Memory B cell (primary cell): ENCODE measurements at places on chromosomes 5 and 9.

DNA sequence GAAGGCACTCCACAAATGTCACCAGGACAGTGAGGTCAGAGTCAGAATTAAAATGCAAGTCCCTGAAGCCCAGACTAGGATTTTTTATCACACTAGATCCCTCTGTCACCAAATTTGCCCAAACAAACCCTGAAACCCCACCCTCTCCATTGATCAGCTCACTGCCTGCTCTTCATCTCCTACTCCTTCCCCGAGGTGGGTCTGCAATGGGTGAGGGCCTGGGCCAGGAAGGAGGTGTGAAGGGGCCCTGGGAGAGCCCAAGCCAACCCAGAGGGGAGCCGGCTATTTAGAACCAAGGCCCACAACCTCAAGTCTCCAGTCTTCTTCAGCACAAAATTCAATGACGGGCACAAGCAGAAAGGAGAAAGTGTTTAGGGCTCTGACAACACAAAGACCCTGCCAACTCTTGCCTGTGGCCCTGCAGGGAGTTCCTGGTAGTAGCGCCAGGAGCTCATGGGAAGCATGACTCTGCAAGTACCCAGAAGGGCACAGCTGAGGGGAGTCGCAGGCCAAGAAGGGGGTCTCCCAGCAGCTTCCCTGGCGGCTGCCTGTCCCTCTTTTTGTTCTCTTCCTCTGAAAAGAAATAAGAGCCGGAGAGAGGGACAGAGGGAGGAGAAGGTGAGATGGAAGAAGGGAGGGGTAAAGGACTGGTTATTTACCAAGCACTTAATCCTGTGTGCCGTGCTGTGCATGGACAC lies 5.5 kb downstream of the FOXI1 start:
- no peak for DNase-seq

GRCh38 chr5:74934949-74935751 lies 69.0 kb upstream of the FAM169A start:
- no peak for DNase-seq

GRCh38 chr9:21995666-21996398 lies 1.2 kb downstream of the CDKN2B-AS1 start:
- peak; percentile 60 for DNase-seq

GRCh38 chr9:35935755-35936509 lies 22.0 kb downstream of the OR2S2 start:
- no peak for DNase-seq

DNA sequence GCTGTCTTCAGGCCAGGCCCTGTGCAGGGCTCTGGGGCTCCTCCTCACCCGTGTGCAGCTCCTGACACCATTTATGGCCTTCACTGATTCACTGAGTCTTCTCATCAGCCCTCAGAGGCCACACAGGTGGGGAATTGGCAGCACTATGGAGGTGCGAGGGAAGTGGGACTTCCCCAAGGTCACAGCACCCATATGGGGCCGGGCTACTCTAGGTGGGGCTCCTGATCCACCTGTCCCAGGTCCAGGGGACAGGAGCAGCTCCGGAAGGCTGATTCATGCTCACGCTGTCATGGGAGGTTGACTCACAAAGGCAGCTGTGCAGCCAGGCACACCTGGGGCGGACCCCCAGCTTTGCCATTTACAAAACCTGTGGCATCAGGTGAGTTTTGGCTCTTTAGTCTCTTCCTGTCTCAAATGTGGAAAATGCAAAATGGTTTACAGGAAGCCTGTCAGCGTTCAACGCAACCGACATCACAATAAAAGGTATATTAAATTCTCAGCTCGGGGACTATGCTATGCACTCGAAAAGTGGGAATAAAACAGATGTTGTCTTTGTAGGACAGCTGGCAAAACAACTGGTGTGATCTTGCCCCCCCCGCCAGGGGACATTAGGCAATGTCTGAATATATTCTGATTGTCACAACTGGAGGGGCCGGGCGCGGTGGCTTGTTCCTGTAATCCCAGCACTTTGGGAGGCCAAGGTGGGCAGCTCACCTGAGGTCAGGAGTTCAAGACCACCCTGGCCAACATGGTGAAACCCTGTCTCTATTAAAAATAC lies 15.0 kb downstream of the NAIF1 start:
- DNase-seq: no peak

DNA sequence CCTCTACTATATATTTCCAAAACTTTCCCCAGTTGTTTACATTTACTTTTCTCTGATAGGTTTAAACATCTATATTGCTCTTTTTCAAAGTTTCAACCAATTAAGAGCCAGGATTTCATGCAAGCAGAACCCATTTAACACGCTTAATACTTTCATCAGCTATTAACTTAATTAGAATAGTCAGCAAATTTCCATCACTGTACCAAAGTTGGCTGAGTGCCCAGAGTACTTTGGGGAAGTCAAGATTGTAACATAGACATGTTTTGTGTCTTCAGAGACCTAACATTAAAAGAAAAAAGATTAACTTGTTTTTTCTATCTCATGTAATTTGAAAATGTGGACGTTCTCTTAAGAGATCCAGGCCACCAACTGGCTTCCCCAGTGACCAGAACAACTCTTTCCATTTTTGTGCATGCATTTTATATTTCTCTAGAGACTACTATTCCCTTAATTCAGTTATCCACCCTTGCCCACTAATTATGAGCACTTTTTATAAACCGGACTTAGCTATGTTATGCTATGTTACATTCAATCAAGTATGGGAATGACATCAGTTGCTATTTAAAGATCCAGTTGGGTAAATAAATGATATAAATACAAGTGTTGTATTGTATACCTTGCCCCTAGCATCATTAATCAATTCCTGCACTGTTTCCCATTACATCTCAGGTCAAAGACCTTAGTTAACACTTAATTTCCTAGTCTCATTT lies 478.1 kb upstream of the NMUR2 start:
- DNase-seq: no peak

DNA sequence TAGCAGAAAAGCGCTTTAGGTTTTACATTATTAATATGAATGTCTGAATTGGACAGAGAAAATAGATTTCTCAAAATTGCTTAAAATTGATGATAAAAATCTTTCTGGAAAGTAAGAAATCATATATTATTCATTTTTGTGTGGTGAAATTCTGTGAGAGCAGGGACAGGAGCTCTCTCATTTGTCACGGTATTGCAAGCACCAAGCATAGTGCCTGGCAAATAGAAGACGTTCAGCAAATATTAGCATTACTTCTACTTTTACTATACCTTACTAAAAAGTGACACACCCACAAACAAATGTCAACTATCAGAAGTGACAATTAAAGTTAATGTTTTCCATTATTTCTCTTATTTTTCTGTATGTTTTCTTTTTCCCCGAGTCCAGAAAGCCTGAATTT lies 69.1 kb downstream of the XRCC4 start:
- DNase-seq: no peak

DNA sequence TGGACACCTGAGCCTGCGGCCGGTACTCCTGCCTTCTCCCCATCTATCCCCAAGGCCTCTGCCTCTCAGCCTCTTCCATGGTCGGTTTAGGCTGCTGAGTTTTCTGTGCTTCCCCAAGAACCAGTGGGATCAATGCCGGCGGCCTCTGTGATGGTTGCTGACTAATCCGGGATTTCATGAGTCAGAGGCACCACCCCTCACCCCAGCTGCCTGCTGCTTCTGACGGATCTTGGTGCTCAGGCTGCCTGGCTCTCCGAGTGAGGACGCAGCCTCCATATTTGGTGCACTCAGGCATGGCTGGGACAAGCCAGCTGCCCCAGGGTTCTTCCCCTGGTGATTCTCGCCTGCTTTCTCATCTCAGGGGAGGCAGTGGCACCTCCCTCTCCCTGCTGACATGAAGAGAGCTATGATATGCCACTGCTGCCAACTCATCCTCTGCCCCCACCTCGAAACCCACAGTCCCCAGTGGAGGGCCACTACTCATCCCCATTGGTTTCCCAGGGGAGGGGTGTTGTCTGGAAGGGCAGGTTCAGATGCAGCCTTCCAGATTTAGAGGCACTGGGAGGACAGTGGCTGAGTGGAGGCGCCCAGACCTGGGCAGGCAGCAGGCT lies 3.3 kb upstream of the MAN1B1 start:
- DNase-seq: no peak

DNA sequence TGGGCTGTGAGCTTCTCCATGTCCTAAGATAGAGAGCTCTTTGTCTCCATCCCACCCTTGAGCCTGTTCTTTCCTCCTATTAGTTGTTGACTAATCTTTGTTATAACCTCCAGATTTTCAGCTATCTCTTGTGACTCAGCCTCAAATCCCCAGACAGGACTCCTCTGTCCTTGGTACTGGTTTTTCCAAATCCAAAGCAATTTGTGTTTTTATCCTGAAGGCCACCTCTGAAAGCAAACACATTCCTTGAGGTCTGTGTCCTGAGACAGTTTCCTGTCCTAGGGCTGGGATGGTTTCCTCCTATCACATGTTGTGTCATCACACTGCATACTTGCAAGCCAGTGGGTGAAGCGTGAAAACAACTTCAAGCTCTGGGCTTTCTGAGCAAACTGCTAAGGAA lies 8.5 kb downstream of the TNC start:
- no peak for DNase-seq

- no peak for DNase-seq
Observed at GRCh38 chr5:56740868-56741267, 74.5 kb upstream of the MAP3K1 start.

- no peak for DNase-seq
Observed at GRCh38 chr5:127930311-127930710, 153.3 kb upstream of the SLC12A2 start.

DNA sequence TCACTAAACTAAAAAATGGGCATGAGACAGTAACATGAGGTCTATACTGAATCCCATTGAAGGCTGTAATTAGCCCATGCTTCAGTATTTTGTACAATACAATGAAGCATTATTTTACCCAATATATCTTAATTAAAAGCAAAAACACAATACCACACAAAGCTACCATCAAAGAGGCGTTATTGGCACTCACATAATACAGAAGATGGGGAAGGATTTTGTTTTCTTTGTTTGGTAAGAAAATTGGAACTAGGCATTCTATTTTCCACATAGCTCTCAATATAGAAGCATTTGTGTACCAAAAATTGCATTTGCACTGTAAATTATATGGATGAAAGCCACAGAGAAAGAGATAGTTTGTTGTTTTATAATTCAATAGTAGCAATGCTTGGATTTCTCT lies 761.0 kb downstream of the EFNA5 start:
- DNase-seq: no peak

DNA sequence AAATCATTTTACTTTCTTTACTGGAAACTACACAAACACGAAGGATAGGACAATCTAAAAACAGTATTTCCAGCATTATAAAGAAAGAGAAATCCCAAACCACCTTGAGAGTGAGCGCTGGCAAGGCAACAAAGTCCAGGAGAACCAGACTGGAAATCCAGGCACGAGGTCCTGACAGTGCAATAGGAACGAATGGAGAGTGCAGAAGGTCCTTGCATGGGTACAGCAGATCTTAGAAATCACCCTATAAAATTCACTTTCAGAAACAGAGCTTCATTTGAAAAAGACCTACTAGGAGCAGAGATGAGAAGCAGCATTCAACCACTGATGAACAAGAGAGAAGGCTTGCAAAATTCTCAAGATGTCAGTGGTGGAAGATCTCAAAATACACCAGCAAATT lies 133.7 kb upstream of the ST8SIA4 start:
- DNase-seq: no peak

GRCh38 chr9:3856592-3856991 lies 330.8 kb upstream of the RFX3 start:
- no peak for DNase-seq

- no peak for DNase-seq
Observed at GRCh38 chr9:69658987-69659675, 13.0 kb downstream of the APBA1 start.

DNA sequence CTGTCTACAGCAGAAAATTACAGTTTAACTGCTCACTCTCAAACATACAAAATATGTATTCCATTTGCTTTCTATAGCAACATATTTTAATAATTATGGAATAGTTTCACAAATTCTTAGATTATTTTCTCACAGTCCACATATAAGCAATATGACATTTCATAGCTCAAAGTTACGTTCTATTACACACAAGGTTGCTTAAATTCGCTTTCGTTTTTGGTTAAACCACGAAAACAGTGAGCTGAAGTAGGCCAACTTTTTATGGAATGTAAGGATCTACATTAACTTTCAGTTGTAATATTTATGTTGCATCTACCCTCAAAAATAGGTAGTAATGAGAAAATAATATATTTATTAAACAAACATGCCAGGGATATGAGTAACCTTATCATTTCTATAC lies 966.0 kb upstream of the ACO1 start:
- DNase-seq: no peak

- DNase-seq: no peak
Observed at GRCh38 chr9:114905170-114905940, 25.0 kb downstream of the TNFSF8 start.

DNA sequence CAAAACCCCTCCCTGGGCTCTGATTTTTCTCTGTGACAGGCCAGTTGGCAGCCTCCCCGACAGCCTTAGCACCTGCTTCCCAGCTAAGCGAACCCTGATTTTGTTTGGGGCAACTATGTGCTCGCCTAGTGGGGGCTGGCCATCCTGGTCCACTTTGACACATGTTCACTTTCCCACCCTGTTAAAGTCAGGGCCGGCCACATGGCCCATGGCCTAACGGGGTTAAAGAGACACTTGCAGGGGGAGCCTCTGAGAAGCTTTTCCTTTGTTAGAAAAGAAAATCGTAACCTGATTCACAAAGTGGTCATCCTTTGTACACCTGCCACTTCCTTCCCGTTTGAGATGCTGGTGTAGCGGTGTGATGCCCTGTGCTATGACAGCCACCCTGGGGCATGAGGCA lies 1.3 kb upstream of the CACNA1B start:
- DNase-seq: no peak

DNA sequence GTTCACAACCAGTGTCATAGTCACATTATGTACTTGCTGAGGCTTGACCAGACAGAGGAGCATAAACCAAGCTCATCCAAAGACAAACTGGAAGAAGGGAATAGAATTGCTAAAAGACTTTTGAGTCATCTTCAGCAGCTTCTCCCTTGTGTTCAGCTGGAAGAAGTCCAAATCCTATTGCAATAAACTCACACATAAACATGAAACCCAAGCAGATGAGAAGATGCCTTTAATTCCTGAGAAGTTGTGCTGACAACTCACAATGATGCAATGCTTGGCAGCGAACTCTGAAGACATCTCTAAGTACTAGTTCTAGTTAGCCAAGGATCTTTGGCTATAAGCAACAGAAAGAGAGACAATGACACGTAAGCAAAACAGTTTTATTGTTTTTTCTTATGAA lies 642.1 kb downstream of the KCTD16 start:
- no peak for DNase-seq

DNA sequence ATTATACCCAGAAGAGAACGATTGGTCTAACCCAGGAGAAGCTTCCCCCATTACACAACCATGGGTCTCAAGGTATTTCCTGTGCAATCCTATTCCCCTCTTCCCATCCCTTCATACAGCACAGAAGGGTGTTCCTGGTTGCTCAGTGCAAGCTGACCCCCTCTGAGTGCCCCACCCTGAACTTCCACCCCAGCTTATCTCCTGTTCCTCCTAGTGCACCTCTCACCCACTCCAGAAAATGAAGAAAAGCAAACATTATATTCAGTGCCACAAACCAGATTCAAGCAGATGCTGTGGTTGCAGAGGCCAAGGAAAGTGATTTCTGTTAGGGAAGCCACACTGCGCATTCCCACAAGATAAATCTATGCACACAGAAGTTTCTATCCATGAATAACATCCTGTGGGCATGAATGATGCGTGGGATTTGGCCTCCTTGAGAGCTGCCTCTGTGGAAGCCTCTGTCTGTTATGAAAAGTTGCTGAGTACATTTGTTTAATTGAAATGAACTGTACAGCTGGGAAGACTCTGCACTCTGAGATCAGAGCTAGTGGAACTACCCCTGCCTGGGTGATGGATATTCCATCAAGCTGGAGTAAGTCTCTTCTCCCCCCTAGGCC lies 2.2 kb upstream of the OR2S2 start:
- DNase-seq: no peak

GRCh38 chr5:153953411-153953810 lies 85.3 kb downstream of the FAM114A2 start:
- DNase-seq: no peak

GRCh38 chr9:137582286-137582860 lies 3.6 kb upstream of the DPH7 start:
- DNase-seq: no peak
